ENCODE measurements at places on chromosomes 2 and 18. TPM values are rescaled to one million over a fixed set of nuclear protein-coding genes. Genes with fewer than 3 reads are reported as not detected.

Gene CNGA3
- not detected for total RNA-seq

Gene RAX
- not detected for total RNA-seq

Gene EEF1B2
- total RNA-seq: 1,032 TPM

Gene SLC9A4
- not detected for total RNA-seq

Gene SLC19A3
- total RNA-seq: 2.9 TPM

Gene MAPK4
- 0.20 TPM for total RNA-seq

Gene WDR7
- total RNA-seq: 2.3 TPM

Gene C2orf81
- total RNA-seq: 3.0 TPM

Gene ZEB2
- 7.8 TPM for total RNA-seq

Gene DYNAP
- not detected for total RNA-seq

Gene SDC1
- total RNA-seq: 148 TPM

Gene ANKRD29
- total RNA-seq: 16.2 TPM

Gene CNRIP1
- 2.1 TPM for total RNA-seq

Gene CASP10
- total RNA-seq: 1.8 TPM

Gene MBP
- total RNA-seq: 19.6 TPM

Gene GKN2
- total RNA-seq: 2.2 TPM

Gene TFCP2L1
- 14.7 TPM for total RNA-seq

Gene LYG2
- not detected for total RNA-seq

Gene ZNF407
- total RNA-seq: 2.1 TPM

Gene SPEG
- 10.4 TPM for total RNA-seq

Gene BMP10
- not detected for total RNA-seq

Gene SCN3A
- not detected for total RNA-seq

Gene RNPEPL1
- total RNA-seq: 67.2 TPM

Gene OSBPL6
- total RNA-seq: 7.4 TPM

Gene MYO3B
- total RNA-seq: not detected

Gene PNPT1
- 30.2 TPM for total RNA-seq

Gene CABYR
- total RNA-seq: 15.4 TPM

Gene PRSS56
- total RNA-seq: 0.21 TPM

Gene TBR1
- not detected for total RNA-seq

Gene CCBE1
- 15.7 TPM for total RNA-seq

Gene SALL3
- total RNA-seq: not detected

Gene ZNF804A
- total RNA-seq: not detected

Gene GORASP2
- total RNA-seq: 82.2 TPM

Gene ANKMY1
- total RNA-seq: 9.6 TPM

Gene LBH
- total RNA-seq: 122 TPM

Gene AKAIN1
- total RNA-seq: not detected

Gene PKDCC
- total RNA-seq: 22.8 TPM

Data from A549 treated with Mapracorat at 1 μM for 4 hours (cell line).